ENCODE measurements at places on chromosomes 13 and 19. TPM values are rescaled to one million over a fixed set of nuclear protein-coding genes. Genes with fewer than 3 reads are reported as not detected.

ZNF723 gene
- polyA plus RNA-seq, result 0.10 TPM

ETV2 gene
- polyA plus RNA-seq, result 0.75 TPM

PRTN3 gene
- 1.6 TPM for polyA plus RNA-seq

RNF113B gene
- not detected for polyA plus RNA-seq

PHLDB3 gene
- 5.0 TPM for polyA plus RNA-seq

Data from right renal cortex interstitium (tissue), 3 donors.